ENCODE measurements at places on chromosomes 6 and 20.
A peak's percentile ranks its signal among the peaks of the same experiment; 100 is the strongest.

DNA sequence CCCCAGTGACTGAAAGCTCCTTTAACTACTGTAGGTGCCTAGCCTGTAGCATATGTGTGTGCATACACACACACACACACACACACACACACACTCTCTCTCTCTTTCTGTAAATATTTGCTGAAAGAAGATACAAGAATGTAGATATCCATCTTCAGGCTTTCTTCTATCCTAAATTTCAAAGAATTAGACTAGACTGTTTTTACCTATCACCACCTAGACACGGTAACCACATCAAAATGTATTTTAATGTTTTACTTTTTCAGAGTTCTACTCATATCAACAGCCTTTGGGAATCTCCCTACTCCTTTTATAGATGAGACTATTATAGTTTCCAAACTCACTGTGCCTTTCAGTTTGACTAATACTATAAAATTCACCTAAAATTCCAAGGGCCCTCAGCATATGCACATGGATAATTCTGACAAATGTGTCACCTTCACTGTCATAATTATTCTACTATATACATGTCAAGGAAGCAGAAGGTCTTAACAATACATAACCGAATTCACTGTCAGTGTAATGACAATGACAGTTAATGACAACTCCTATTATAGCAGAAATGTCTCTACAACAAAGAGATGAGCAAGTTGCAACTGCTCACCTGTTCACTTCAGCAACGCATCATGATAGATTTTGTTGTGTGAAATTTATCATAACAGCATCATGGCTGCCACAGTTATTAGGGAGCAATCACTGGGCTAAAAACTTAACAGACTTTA, 236.5 kb downstream of the GMPR start:
- no peak for DNase-seq

- DNase-seq: no peak
Measured at GRCh38 chr6:20542927-20543602, 8.8 kb downstream of the CDKAL1 start.

DNA sequence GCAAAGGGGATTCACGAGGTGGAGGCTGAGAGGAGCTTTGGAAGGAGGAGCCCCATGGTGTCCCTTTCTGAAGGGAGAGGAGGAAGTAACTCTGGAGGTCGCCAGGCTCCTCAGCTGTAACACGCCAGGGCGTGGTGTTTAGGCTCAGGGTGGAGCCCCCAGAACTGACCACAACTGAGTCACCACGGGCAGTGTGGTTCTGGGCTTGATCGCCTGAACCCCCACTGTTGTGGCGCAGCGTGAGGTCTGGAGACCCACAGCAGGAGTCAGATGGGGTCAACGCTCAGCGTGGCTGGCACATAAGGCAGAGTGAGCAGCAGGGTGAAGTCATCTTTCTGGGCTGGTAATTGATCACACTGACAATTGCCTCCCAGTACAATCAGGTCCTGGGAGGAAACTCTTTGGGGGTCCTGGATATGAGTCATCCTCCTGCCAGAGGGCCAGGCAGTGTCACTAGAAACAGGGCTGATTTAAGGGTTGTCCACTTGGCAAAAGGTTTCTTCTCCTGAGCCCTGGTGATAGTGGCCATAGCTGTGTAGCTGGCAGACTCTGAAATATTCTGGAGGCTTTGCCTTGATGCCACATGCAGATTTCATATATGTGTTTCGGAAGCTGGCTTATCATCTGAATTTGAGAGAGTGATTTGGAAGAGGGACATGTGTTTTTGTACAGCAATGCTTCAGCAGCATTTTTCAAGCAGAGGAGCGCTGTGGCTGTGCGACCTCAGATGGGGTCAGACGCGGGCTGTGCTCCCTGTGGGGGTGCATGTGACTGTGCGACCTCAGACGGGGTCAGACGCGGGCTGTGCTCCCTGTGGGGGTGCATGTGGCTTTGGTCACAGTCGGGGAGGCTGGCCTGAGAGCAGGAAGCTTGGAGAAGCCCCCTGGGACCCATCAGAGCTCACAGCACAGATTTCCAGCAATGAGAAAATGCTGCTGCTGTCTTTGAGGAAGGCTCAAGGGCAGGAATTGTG, 50.0 kb downstream of the SYNJ2 start:
- DNase-seq: no peak

DNA sequence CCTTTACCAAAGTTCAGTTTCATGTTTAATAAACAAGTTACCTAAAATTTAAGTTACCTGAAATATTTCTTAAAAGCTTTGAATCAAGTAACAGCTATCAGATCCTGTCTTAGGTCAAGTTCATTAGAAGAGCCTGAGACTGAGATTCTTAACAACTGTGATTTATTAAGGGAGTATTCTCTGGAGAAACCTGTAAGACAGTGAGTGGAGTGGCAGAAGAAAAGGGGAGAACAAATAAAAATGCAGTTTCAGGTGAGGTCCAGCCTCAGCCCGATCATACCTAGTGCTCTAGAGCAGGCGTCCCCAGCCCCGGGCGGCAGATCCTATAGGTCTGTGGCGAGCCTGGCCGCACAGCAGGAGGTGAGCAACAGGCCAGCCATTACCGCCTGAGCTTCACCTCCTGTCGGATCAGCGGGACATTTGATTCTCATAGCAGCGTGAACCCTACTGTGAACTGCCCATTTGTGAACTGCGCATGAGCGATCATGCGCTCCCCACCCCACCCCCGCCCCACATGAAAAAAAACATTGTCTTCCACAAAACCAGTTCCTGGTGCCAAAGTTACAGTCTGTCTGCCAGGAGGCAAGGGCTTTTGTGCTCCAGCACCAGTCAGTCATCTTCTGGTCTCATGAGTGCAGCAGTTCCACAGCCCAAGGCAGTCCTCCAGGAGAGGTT, 59.2 kb upstream of the ADGRB3 start:
- DNase-seq: no peak

GRCh38 chr6:73830119-73830518, 134.1 kb downstream of the CD109 start:
- DNase-seq: no peak

- DNase-seq: peak; percentile 17
Measured at GRCh38 chr20:52191916-52192718, 538 bp upstream of the ZFP64 start.

GRCh38 chr20:16128538-16129106, 444.6 kb downstream of the KIF16B start:
- DNase-seq: no peak

DNA sequence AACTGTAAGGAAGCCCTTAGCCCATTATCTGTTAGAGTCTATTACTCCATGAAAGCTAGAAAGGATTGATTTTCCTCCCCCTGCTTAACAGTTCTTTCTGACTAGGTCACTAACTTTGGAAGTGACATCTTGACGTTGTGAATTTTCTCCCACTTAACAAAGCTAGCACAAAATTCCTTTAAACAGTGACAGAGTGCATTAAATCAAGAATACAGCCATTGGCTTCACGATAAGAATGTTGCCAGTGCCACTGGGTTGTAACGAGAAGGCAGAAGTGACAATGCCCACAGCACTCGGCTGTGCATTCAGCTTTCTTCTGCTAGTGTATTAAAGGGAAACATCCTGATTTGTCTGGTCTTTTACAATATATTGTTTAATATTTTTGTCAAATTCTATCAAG, 182.7 kb upstream of the DTNBP1 start:
- no peak for DNase-seq

Data from stimulated activated CD8-positive, alpha-beta memory T cell treated with anti-CD3 and anti-CD28 coated beads, Interleukin-4, amount 100 ng/mL, for 1 hour (primary cell).